ENCODE measurements at places on chromosomes 6 and 20.

DNA sequence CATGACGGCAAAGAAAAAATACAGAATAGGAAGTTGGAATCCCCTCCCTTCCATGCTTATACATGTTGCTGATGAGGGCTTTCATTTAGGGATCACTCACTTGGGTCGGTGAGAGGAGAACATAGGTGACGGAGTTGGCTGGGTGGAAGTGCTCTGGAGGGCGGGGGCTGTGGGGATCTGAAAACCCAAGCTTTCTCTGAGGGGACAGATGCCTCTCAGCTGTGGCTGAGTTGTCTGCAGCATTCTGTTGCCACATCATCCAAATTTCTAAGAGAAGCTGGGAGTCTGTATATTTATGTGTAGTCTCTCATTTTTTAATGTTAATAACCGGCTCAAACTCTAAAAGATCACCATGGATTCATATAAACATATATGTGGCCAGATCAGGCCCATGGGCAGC, 141.5 kb downstream of the PLCB4 start:
- DNase-seq = no peak

DNA sequence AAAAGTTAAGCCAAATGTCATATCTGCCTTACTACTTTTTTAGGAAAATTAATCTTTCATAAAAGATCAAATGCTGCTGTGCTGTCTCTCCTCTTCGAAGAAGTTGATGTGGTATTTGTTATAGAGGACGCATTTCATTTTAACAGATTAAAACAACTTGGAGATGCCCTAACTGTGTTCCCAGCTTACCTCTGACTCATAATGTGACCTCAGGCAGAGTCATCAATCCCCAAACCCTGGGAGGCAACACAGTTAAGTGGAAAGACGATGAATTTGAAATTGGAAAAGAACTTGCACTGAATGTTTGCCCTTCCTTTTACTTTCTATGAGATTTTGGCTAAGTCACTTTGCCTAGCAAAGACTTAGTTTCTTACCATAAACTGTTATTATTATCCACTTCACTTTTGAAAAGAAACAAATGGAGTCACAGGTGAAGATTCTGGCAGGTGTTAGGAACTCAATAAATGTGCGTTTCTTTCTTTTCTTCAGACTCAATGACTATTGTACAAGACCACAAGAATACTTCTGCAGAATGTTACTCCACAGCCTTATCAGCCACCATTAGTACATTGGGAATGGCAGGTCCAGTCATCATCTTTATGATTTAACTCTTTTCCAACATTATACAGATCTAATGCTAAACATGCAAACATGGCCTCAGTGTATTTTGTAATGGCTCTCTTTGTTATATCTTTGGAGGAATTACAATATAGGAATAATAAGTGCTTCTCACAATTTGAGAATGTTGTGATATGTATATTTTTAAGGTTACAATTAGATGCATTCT, 102.6 kb downstream of the COL21A1 start:
- no peak for DNase-seq

GRCh38 chr20:41592516-41593216, 25.5 kb downstream of the CHD6 start:
- no peak for DNase-seq

- DNase-seq = no peak
Measured at GRCh38 chr6:14505401-14505800, 387.8 kb downstream of the CD83 start.
